Lower leg skin (tissue), 4 donors: ENCODE measurements at places on chromosomes 1 and 21. TPM values are rescaled to one million over a fixed set of nuclear protein-coding genes. Genes with fewer than 3 reads are reported as not detected.

DNA sequence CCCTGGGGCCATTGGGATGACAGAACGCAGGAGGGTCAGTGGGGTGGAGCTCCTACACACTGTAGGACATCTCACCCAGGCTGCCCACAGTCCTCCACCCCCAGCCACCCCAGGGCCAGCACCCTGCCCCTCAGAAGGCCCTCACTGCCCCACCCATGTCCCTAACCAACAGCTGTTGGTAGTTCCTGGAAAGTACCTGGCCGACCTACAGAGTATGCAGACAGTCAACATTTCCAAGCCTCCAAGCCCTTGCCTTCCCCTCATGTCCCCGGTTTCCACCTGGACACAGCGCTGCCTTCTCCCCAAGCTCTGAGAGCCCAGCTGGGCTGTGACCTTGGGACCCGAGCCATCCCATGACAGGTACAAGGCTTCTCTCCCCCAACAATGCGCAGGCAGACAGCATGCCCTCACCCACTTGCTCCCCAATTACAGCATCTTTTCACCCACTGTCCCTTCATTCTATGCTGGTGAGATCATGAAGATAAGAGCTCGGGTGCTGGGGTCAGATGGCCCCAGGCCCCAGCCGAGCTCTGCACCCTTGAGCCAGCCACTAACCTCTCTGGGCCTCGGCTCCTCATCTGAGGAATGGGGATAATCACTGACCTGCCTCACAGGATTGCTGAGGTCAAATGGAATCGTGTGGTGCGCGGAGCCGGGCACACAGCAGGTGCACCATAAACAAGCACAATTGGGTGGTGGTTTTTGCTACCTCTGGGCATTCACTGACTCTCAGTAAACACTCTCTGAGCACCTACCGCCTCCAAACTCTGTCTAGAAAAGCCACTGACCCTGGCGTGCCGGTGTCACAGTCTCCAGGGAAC lies 11.2 kb downstream of the LAPTM5 start:
- DNase-seq: no peak

Gene TOMM40L
- total RNA-seq: 3.8 TPM

Gene DIPK1A
- 7.4 TPM for total RNA-seq

Gene SYPL2
- 0.27 TPM for total RNA-seq

Gene FAM163A
- not detected for total RNA-seq

GRCh38 chr1:100868364-100868995 lies 26.2 kb downstream of the EXTL2 start:
- DNase-seq: no peak

Gene ATP6V1G3
- total RNA-seq: not detected

Gene RGL1
- total RNA-seq: 15.0 TPM

Gene PHGDH
- 55.1 TPM for total RNA-seq
